ENCODE measurements at places on chromosomes 13 and 19.

- no peak overlapping the region for H3K27ac ChIP-seq
- H3K4me3 ChIP-seq, result no peak overlapping the region
- H3K27me3 ChIP-seq, result no peaks in the 10 kb centered on the region
- no peaks in the 10 kb centered on the region for H3K36me3 ChIP-seq
Observed at GRCh38 chr13:109537584-109537983, 248.8 kb downstream of the IRS2 start.

DNA sequence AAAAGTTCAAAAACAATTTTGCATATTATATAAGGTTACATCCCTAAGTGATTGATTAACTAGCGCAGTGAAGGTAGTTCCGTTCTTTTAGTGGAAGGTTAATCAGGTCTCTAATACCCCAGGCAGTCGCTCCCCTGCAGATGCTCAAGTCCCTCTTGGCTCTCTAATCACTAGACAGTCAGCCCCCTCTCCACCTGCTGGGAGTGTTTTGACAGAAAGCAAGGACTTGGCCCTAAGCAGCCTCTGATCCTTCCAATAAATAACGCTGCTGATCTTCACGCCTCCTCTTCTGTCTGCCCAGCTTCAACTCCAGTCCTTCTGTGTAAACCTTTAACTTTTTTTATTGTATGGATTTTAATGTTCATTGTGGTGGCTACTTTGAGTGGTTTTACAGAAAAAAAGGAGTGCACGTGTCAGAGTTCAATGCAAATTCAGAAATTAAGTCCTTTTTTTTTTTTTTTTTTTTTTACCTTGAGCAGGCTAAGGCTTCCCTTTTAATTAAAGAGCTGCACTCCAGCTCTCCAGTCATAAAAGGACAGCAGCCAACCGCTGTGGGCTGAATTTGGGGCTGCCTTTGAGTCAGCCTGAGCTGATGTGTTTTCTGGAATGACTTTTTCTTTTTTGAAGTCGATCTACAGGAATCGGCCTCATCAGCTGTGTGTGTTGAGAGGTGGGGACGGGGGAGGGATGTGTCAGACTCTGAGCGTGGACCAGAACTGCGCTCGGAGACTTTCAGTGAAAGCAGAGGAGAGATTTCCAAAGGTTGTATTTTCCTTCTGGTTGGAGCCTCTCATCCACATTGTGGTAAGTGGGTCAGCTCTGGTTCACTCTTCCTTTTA lies 33.8 kb upstream of the MYO16 start:
- H3K4me3 ChIP-seq, result no peak overlapping the region
- H3K27ac ChIP-seq, result no peak overlapping the region
- H3K36me3 ChIP-seq, result no peaks in the 10 kb centered on the region
- no peaks in the 10 kb centered on the region for H3K4me1 ChIP-seq
- peaks cover 13% of the 10 kb centered on the region for H3K27me3 ChIP-seq

DNA sequence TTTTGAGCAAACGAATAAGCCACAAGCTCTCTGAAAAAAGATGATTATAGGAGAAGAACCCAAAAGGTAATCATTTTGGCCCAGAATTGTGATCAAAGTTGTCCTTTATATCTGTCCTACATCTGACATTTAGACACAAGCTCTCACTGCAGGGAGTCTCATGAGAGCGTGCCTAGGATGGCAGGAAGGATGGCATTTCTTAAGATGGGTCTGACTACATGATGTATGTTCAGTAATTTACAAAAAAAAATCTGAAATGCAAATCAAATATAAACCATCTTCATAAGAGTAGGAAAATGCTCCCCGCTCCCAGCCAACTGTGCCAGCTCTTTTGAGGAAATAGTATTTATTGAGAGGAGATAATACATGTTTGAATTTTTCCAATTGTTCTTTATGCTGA lies 81.0 kb upstream of the MBNL2 start:
- peaks cover 40% of the 10 kb centered on the region for H3K4me1 ChIP-seq
- H3K4me3 ChIP-seq, result peak overlapping the region; percentile 63
- H3K27me3 ChIP-seq, result no peaks in the 10 kb centered on the region
- DNase-seq, result no peak
- H3K27ac ChIP-seq, result peak overlapping the region; percentile 76

- H3K4me3 ChIP-seq, result no peak overlapping the region
- no peak for DNase-seq
- H3K27me3 ChIP-seq, result no peaks in the 10 kb centered on the region
- H3K36me3 ChIP-seq, result no peaks in the 10 kb centered on the region
- H3K27ac ChIP-seq, result no peak overlapping the region
Observed at GRCh38 chr19:38869160-38869835, 8.8 kb downstream of the RINL start.

DNA sequence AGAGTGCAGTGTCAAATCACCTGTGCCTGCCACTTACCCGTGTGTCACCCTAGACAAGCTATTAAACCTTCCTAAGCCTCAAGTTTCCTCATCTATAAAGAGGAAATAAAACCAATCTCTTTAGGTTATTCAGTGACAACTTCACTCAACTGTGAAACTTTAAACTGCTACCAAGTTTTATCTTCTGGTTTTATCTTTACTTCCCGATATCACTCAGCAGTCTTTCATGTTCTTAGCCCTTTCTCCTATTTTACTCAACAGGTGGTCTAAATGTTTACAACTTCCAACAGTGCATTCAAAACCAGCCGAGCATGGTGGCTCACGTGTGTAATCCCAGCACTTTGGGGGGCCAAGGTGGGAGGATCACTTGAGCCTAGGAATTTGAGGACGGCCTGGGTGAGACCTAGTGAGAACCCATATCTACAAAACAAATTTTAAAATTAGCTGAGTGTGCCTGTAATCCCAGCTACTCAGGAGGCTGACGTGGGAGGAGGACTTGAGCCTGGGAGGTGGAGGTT lies 59.6 kb downstream of the GPALPP1 start:
- no peak overlapping the region for H3K4me3 ChIP-seq
- no peaks in the 10 kb centered on the region for H3K36me3 ChIP-seq
- no peak overlapping the region for H3K27ac ChIP-seq
- no peak for DNase-seq
- H3K27me3 ChIP-seq, result no peaks in the 10 kb centered on the region

Measured in HCT116 (cell line).